Adrenal gland (tissue), 19 donors: ENCODE measurements at places on chromosomes 2 and 18. TPM values are rescaled to one million over a fixed set of nuclear protein-coding genes. Genes with fewer than 3 reads are reported as not detected.

- no peaks in the 10 kb centered on the region for H3K36me3 ChIP-seq
- H3K27me3 ChIP-seq, result no peaks in the 10 kb centered on the region
- no peak for DNase-seq
- H3K4me1 ChIP-seq, result no peaks in the 10 kb centered on the region
- no peak overlapping the region for H3K27ac ChIP-seq
- no peak overlapping the region for H3K4me3 ChIP-seq
Measured at GRCh38 chr2:191128172-191128910, 22.5 kb downstream of the STAT4 start.

DNA sequence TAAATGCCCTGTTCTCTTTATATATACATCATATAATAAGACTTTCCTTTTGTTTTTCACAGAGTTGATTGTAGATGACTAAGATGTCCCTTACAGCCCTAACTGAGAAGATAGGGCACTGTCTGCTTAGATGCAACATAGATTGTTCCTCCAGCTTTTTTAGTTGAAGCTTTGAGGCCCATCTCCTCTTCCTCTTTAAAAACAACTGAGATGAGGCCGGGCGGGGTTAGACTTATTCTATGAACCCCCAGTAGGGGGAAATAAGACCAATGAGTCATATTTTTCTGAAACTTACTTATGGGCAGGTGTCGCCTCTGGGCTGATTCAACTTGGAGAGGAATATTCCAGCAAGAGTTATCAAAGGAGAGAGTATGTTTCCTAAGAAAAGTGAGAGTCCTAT, 84.6 kb downstream of the FBXO15 start:
- DNase-seq, result no peak
- H3K27me3 ChIP-seq, result no peaks in the 10 kb centered on the region
- H3K4me3 ChIP-seq, result no peak overlapping the region
- H3K4me1 ChIP-seq, result no peaks in the 10 kb centered on the region
- no peaks in the 10 kb centered on the region for H3K36me3 ChIP-seq

GRCh38 chr2:82795446-82795845, 1663.6 kb downstream of the SUCLG1 start:
- H3K4me1 ChIP-seq, result peaks cover 4% of the 10 kb centered on the region
- no peak overlapping the region for H3K4me3 ChIP-seq
- no peaks in the 10 kb centered on the region for H3K27me3 ChIP-seq
- no peak for DNase-seq
- H3K36me3 ChIP-seq, result no peaks in the 10 kb centered on the region
- no peak overlapping the region for H3K27ac ChIP-seq

Gene MAPK4
- total RNA-seq, result 29.0 TPM

GRCh38 chr18:6666012-6666685, 63.4 kb upstream of the ARHGAP28 start:
- H3K36me3 ChIP-seq, result no peaks in the 10 kb centered on the region
- DNase-seq, result no peak
- no peaks in the 10 kb centered on the region for H3K4me1 ChIP-seq
- no peak overlapping the region for H3K27ac ChIP-seq

- no peak for DNase-seq
- no peaks in the 10 kb centered on the region for H3K27me3 ChIP-seq
- H3K4me1 ChIP-seq, result no peaks in the 10 kb centered on the region
- no peak overlapping the region for H3K4me3 ChIP-seq
Measured at GRCh38 chr2:26578581-26578980, 62.6 kb downstream of the CIB4 start.

Gene TBR1
- not detected for total RNA-seq

Gene KRCC1
- 12.7 TPM for total RNA-seq

DNA sequence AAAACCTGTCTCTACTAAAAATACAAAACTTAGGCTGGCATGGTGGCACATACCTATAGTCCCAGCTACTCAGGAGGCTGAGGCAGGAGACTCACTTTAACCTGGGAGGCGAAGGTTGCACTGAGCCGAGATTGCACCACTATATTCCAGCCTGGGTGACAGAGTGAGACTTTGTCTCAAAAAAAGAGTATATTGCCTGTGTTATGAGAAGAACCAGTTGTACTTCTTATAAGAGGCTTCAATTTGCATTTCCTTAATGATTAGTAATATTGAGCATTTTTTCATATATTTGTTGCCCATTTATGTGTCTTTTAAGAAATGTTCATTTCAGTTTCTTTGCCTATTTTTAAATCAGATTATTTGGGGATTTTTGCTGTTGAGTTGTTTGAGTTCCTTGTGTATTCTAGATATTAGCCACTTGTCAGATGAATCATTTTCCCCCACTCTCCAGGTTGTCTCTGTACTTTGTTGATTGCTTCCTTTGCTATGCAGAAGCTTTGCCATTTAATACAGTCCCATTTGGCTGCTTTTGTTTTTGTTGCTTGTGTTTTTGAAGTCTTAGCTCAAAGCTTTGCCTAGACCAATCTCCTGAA, 75.8 kb upstream of the LRPPRC start:
- no peak for DNase-seq
- no peak overlapping the region for H3K4me3 ChIP-seq
- H3K36me3 ChIP-seq, result no peaks in the 10 kb centered on the region
- H3K27me3 ChIP-seq, result no peaks in the 10 kb centered on the region
- no peaks in the 10 kb centered on the region for H3K4me1 ChIP-seq

Gene GKN1
- total RNA-seq, result 1.6 TPM

Gene ROCK2
- 26.8 TPM for total RNA-seq

GRCh38 chr18:11163665-11164064, 14.3 kb upstream of the PIEZO2 start:
- no peaks in the 10 kb centered on the region for H3K36me3 ChIP-seq
- peaks cover 2% of the 10 kb centered on the region for H3K27me3 ChIP-seq
- H3K4me3 ChIP-seq, result no peak overlapping the region
- no peak overlapping the region for H3K27ac ChIP-seq

DNA sequence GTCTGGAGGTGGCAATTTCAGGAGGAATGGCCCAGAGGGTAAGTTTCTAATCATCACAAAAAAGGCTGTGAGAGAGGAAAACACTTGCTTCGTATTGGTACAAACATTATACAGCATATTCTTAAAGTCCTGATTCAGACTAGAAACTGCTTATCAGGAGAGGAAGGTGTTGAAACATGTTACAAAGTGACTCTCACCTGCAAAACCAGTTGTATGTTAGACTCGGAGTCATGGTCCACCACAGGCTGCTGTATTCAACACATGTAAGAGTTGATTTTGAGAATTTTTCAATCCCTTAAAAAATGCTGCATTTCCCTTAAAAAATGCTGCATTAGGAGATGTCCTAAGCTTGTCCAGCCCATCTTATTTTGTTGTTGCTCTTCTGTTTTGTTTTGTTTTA, 61.5 kb downstream of the MBP start:
- H3K4me1 ChIP-seq, result no peaks in the 10 kb centered on the region
- H3K27me3 ChIP-seq, result no peaks in the 10 kb centered on the region
- no peaks in the 10 kb centered on the region for H3K36me3 ChIP-seq
- H3K27ac ChIP-seq, result no peak overlapping the region
- H3K4me3 ChIP-seq, result no peak overlapping the region
